ENCODE measurements at places on chromosomes 16 and 17. TPM values are rescaled to one million over a fixed set of nuclear protein-coding genes. Genes with fewer than 3 reads are reported as not detected.

The GAST gene
- not detected for polyA plus RNA-seq

The TMIGD1 gene
- not detected for polyA plus RNA-seq

The CACNA1G gene
- not detected for polyA plus RNA-seq

The CLEC19A gene
- not detected for polyA plus RNA-seq

The CHST5 gene
- not detected for polyA plus RNA-seq

The SLC26A11 gene
- 7.7 TPM for polyA plus RNA-seq

The C16orf74 gene
- polyA plus RNA-seq, result 30.6 TPM

The NME2 gene
- 341 TPM for polyA plus RNA-seq

The GFAP gene
- not detected for polyA plus RNA-seq

The RSKR gene
- polyA plus RNA-seq, result 0.08 TPM

The G6PC1 gene
- not detected for polyA plus RNA-seq

The CD300LG gene
- not detected for polyA plus RNA-seq

The POLDIP2 gene
- 88.5 TPM for polyA plus RNA-seq

The SIRT7 gene
- polyA plus RNA-seq, result 35.9 TPM

The KRTAP3-1 gene
- polyA plus RNA-seq, result not detected

The TBC1D3K gene
- polyA plus RNA-seq, result not detected

The MYH3 gene
- 0.41 TPM for polyA plus RNA-seq

The EPX gene
- polyA plus RNA-seq, result not detected

The LGALS9B gene
- not detected for polyA plus RNA-seq

The ORMDL3 gene
- 99.5 TPM for polyA plus RNA-seq

The COTL1 gene
- 761 TPM for polyA plus RNA-seq

Data from CD4-positive, CD25-positive, alpha-beta regulatory T cell (primary cell).